ENCODE measurements at places on chromosomes 5 and 9.
A peak's percentile ranks its signal among the peaks of the same experiment; 100 is the strongest.

DNA sequence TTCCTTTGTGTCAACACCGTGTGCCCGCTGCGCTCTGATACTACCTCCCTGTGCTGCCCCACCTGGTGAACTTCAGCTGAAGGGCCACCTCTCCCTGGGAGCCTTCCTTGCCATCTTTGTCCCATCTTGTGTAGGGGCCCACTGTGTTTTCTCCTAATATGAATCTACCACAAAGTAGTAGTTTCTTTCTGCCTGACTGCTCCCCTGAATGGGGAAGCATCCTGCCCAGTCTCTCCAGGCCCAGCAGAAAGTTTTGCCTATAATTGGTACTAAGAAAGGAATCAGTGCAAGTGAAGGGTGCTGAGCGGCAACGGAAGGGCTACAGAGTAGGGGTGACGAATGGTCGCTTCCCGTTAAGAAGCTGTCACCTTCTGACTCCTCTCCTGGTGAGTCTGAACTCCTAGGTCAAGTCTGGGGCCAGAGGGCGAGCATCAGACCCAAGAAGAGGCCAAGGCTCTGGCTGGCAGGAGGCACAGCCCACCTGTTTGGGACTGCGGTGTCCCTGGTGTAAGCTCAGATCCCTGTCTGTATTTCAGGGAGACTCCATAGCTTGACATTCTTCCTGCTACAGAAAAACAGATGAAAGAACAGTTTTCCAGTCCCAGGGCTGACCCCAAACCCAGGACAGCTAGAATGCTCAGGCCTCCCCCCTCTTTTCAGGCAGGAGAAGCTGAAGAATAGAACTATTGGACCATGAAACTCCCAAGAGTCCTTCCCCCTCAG, 24.1 kb downstream of the WWC1 start:
- no peak for DNase-seq

DNA sequence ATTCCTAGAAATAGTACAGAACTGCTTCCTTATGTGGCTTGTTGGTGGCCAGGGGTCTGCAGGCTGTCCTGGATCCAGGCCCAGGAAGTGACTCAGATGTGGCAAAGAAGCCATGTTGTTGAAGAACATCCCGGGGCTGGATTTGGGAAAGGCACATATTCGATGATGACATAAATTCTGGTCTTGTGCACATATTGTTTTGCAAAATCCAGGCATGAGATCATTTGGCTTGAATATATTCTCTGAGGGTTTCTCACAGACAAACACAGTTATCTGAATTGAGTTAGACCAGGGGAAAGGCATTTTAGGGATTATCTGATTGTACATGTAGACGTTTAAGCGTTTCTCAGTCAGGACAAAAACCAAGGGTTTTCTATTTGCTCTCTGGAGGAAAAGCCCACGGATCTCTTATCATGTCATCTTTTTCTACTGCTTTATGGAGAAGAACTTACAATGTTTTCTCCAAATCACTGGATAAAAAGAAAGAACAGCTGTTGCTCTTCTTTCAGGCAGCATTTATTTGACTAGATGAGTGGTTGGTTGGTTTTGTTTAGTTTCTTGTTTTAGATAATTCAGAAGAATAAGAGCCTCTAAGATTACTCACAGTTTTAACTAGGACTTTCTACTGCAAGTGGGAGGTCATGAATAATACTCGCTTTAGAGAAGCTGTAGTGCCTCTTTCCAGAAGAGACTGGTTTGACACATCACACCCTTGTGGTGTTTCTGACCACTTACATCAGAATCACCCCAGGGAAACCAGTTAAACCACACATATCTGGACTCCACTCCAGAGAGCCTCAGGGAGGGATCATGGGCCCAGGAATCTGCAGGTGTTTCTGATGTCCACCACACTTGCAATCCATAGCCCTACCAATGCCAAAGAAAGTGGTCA, 29.5 kb upstream of the LHFPL2 start:
- DNase-seq = peak; percentile 83

GRCh38 chr5:107134931-107135330, 535.8 kb downstream of the EFNA5 start:
- no peak for DNase-seq

GRCh38 chr9:19493174-19493811, 84.5 kb downstream of the ACER2 start:
- DNase-seq = peak; percentile 51

DNA sequence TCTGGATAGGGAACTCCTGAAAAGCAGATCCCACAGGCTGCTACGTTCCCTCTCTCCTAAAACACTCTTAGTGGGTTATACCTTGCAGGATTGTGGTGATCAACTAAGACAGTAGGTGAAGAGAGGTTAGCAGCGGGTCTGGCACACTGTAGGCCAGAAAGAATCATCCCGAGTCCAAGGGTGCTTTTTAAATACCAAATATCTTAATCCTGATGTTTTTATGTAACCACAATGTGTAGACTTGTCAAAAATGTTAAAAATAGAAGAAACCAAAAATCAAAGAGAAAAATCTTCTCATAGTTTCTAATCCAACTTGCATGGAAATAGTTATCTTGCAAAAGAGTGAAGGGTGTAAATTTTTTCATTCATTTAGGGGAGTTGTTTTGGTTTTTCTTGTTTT, 52.3 kb upstream of the IFNK start:
- no peak for DNase-seq

DNA sequence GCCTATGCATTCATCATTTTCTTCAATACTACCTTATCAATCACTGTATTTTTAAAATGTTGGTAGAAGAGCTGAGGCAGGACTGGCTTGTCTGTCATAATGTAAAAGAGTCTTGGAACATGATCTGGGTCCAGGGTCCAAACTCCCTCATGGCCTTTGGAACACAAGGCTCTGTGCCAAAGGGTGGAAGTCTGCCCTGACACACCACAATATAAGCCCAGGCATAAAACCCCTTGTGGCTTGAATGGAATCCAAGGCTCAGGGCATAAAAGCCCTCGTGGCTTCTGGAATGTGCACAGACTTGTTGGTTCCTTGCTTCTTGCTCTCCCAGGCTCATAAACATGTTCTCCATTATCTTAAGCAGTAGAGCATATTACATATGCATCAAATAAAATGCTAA, 48.0 kb downstream of the GABRB2 start:
- no peak for DNase-seq

GRCh38 chr5:178941361-178941760, 363 bp downstream of the ZNF454 start:
- no peak for DNase-seq

DNA sequence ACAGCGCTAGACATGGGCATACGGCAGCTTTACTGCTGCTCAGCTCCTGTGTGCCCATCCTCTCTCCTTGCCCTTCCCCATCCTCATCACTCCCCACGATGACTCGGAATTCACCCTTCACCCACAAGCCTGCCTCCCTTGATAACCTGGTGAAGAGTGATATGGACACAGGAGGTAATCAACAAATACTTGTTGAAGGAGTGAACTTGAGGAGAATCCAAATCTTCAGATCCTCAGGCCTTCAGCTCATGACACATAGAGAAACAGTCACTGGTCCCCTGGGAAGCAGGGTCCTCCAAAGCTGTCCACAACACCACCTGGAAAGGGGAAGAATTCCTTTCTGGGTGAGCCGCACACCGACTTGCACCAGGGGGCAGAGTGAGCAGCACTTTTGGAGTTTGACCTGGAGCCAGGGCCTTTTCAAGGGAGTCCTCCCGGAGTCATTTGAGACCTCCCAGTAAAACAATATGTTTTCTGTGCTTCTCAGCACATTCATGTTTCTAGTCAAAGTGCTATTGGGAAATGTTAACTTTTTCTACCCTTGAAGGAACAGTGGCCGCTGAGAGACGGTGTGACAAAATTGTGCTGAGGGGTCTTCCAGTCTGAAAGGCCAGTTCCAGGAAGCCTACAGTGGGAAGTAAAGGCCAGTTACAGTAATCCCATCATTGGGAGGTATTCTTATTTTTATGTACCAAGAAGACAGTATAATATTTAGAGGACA, 332.3 kb downstream of the CWC27 start:
- peak; percentile 76 for DNase-seq

DNA sequence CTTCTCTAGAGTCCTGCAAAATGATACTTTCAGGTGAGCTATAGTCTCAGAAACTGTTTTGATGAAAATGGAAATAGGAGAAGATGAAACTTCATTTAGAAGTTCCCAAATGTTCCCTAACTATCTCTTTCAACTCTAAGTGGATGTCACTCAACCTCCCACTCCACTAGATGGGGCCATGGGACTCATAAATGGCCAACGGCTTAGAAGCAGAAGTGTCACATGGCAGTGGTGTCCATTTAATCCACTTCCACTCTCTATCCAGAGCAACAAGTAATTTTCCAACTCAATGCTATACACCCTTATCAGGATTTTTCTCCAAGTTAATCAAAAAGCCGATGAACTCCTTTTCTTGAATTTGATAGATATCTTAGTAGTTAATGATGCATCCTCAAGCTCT, 295.7 kb downstream of the EDIL3 start:
- no peak for DNase-seq

DNA sequence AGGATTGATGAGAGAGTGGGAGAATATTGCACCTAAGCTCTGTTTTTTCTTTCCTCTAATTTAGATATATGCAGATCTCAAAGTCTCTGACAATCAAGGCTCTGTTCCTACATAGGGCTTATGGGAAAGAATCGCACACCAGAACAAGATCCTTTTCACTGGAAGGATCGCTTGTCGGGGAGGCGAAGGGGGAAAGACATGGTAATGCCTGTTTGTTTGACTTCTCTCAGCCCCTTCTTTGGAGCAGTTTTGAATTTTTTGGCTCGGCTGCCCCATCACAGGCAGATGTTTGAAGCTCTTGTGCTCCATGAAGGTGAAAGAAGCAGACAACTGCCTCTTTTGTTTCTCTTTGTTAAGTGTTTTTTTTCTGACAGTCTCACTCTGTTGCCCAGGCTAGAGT, 599.9 kb upstream of the ZNF608 start:
- DNase-seq = no peak

DNA sequence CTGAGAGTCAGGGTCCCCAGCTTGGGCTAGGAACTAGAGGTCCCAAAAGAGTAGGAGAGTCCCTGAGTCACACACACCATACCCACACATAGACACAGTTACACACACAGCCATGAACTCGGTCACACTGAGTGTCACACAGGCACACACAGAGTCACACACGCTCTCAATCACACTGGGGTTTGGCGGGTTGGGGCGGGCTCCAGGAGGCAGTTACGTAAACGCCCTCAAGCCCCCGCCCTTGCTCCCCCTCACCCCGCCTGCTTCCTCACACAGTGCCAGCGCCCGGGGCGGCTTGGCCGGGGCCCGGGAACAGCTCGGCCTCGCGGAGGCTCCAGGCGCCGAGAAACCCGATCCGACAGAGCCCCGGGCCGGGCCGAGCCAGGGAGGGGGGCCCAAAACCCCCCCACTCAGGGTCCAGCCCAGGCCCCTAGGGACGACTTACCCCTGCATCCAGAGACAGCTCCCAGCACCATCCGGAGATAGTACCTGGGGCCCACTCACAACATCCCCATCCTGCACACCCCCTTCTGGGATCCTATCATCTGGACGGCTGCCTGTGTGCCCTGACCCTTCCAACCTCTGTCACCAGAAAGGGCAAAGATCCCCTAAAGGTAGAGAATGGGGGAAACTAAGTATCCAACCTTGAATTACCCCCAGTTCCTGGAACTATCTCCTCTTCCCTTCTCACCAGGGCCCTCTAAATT, 3.5 kb upstream of the CNTFR start:
- no peak for DNase-seq

DNA sequence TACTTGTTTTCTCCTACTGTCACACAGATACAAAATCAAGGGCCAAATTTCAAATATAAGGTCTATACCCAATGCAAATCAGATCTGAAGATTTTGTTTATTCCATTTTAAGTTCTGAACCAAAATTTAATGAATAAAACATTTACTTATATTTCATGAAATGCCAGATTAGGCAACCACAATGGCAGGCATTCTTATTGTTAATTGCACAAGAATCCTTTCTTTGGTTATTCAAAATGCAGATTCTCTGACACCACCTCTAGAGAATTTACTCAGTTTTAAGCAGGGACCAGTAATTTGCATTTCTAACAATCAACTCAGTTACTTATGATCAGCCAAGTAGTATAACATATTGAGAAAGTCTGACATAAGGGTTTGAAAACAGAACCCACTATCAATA, 972.4 kb upstream of the ACO1 start:
- no peak for DNase-seq

- DNase-seq = peak; percentile 33
These were observed 789.3 kb downstream of the SEMA5A start for GRCh38 chr5:8756498-8757084.

DNA sequence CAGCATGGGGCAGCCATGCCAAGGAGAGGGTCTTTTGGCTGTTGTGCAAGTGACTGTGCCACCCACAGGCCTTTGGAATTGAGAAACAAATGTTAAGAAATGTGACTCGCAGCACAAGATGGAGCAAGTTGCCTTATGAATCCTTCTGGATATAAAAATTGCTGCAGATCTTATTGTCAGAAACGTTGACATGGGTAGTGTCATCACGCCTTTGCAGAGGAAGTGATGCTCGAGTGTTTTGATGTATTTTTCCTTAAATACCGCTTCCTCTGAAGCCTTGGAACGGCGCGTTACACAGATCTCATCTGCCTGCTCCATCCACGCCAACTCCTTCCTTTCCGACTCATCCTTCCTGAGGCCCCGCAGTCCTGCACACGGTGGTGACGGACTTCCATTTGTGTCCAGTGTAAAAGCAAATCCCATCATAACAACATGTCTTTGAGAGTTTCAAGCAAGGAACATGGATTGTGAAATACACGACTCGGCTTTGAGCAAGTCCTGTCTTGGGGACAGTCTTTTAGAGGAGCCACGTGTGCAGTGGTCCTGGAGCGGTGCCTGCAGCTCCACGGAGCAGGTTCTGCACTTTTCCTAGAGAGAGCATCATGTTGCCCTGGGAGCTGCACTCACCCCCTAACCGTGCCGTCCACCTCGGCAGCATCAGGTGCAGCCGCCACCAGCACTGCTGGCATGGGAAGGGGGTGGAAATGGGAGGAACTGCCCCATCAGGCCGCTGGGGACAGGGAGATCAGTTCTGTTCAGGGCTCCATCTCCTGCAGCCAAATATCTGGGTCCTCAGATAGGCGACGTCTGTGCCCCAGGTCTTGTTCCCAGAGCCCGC, 15.1 kb downstream of the ROPN1L start:
- no peak for DNase-seq

GRCh38 chr9:5453004-5453403, 2.7 kb downstream of the CD274 start:
- no peak for DNase-seq

DNA sequence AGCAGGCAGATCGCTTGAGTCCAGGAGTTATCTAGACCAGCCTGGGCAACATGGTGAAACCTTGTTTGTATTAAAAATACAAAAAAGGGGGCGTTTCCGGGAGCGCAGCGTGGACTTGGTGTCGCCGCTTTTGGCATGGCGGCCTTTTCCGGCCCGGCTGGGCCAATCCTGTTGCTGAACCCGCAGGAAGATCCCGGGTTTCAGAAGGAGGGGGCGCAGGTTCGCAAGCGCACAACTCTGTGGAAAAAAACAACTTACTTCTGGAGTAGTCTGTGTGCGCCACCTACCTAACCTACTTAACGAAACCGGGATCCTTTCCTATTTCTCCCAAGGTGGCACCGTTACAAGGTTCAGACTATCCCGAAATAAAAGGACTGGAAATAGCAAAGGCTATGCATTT, 198.6 kb downstream of the MSX2 start:
- DNase-seq = no peak

All from Caco-2 (cell line).